ENCODE measurements at places on chromosomes 2 and 18. TPM values are rescaled to one million over a fixed set of nuclear protein-coding genes. Genes with fewer than 3 reads are reported as not detected.

GAD1 gene
- not detected for total RNA-seq

ERMN gene
- total RNA-seq, result 0.50 TPM

PAIP2B gene
- total RNA-seq, result 2.8 TPM

WDR75 gene
- 31.8 TPM for total RNA-seq

C2orf78 gene
- total RNA-seq, result not detected

DNMT3A gene
- 9.8 TPM for total RNA-seq

ALK gene
- 0.44 TPM for total RNA-seq

PSMG2 gene
- 72.3 TPM for total RNA-seq
